ENCODE measurements at places on chromosomes 2 and 18.
A peak's percentile ranks its signal among the peaks of the same experiment; 100 is the strongest.

DNA sequence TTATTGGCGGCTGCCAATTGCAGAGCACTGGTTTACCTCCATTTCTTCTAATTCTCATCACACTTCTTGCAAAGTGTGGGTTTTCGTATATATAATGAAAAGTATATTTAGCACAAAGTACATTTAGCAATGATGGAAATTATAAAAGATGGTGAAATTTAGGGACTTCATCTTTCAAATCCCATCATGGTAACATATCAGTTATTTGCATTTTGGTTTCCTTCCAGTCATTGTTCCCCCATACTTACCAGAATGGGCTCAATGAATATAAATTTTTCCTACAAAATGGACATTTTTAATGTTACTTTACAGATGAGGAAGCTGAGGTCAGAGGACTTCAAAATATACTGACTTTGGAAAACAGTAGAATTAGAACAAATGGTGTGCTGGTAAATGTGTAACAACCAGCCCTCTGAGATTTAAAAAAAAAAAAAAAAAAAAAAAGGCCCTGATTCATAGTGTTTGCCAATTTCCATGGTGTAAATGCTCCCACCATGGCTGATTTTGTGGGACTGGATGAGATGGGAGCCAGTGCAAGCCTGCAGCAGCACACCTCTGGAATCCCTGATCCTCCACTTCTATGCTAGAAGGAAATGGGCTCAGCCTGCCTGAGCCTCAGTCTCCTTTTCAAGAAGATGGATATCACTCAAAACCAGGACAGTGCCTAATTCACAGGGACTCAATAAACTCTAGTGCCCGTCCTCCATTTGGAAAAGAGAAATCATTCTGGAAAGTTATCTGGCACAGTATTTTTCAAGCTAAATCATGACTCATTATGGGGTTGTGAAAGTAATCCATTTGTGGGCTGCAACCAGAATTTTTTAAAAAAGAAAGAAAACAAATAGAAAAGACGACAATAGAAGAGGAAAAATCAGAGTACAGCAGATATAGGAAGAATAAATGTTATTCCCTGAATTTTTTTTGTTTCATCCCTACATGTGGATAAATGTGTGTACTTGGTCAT is 34.0 kb downstream of the LBH start:
- no peak for DNase-seq

DNA sequence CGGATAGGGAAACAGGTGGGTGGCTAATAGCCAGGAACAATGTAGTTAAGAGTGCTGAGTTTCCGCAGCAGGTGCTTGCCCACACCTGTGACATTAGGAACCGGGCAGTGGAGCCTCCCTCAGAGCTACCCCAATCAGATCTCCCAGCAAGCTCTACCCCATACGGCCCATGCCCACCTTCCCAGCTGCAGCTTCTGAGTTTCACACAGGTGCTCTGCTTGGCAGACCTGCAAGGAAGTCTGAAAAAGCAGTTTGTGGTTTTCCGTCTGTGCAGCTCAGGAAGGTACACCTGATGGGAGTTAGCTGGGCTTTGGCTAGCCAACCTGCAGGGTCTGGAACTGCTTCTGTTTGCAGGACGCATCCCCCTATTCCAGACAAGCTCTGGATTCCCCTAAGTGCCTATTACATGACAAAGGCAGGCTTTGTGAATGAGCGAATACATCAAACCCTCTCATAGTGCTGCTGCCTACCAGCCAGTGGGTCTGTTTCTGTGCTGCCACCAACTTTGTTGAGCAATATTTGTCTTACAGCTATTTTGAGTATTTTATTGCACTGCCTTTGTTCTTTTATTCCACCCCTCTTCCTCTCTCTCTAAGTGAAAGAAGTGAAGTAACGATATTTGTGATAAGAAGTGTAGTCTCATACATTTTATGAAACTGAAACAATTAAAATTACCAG is 24.7 kb upstream of the CEP68 start:
- peak; percentile 20 for DNase-seq

DNA sequence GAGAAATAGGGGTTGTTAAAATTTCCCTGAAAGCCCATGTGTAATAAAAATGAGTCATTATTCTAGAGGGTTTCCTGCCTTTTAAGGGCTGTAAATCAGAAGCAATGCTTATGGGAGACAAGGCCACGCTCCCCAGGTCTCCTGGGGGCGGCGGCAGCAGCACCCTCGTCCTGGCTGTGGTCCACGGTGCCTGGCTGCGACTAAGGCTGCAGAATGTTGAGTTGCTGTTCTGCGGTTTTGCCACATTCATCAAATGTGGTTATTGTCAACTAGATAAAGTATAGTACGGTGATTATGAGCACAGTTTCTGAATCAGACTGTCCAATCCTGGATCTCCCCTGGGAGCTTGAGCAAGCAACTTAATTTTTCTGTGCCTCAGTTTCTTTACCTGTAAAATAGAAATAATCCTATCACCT is 11.9 kb upstream of the AGFG1 start:
- no peak for DNase-seq

GRCh38 chr18:59555995-59556659 is 141.1 kb downstream of the CCBE1 start:
- DNase-seq, result no peak

DNA sequence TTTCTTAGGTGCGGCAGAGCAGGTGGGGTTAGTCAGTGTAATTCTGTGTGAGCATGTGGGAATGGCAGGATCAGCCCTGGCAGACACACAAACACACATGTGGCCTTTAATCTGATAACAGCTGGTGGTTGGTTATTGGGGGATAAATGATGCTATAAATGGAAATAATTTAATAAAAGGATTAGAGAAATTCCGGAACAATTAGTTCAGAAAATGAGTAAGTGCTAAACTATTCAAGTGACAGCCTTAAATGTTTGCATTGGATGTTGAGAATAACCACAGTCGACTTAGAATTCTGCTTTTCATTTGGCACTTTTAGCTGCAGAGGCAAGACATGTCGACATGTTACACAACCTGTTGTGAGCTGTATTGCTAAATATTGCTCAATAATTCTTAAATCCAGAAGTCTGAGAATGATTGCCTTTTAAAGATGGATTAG is 7.2 kb downstream of the SMYD1 start:
- no peak for DNase-seq

DNA sequence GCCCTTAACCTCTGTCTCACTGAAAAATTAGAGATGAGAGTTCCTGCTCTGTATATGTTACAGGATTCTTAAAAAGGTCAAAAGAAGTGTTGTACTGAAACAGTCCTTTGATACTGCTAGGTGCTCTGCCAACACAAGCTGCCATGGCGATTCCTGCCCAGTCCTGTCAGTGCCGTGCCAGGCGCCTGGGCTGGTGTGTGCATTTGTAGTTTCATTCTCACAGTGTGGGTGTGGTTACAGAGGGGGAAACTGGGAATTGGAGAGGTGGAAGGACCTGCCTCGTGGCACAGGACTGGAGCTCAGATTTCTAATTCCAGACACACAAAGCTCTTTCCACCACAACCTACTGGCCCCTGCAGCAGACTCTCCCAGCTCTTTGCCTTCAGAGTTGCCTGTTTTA is 122.3 kb upstream of the RAB6C start:
- DNase-seq, result no peak

DNA sequence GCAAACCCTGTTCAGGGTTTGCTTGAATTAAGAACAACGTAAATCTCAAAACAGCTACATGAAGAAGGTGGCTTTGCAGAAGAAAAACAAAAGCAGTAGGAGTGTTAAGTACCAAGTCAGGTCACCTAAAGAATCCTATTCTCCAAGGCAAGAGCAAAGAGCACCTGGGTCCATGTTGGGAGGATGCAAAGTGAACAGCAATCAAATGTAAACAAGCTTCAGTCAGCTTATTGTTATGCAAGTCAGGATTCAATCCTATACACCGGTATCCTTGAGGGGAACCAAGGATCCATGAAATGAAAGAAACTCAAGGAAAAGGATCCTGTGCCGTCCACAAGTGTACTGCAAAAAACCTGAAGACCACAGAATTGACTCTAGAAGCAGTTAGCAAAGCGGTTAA is 261.0 kb upstream of the DDX18 start:
- DNase-seq, result no peak

DNA sequence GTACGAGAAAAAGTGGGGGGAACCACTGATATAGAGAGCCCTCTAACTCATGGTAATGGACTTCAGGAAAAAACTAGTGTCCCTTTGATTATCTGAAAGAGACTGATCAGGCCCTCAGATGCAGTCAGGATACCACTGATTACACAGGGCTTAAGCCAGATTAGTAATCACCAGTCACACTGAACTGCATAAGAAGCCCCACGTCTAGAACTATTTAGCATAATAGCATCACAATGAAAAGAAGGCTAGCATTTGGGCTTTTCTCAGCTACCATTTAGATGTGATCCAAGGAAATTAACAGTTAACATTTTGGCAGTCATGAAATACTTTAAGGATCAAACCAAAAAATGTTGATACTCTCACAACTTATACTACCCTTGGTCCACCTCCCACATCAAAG is 813.1 kb upstream of the POU3F3 start:
- no peak for DNase-seq

DNA sequence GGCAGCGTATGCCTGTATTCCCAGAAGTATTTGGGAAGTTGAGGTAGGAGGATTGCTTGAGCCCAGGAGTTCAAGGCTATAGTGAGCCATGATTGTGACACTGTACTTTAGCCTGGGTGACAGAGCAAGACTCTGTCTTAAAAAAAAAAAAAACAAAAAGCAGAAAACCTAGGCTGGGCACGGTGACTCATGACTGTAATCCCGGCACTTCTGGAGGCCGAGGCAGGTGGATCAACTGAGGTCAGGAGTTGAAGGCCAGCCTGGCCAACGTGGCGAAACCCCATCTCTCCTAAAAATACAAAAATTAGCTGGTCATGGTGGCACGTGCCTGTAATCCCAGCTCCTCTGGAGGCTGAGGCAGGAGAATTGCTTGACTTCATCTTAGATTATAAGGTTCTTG is 46.4 kb downstream of the MTA3 start:
- no peak for DNase-seq

DNA sequence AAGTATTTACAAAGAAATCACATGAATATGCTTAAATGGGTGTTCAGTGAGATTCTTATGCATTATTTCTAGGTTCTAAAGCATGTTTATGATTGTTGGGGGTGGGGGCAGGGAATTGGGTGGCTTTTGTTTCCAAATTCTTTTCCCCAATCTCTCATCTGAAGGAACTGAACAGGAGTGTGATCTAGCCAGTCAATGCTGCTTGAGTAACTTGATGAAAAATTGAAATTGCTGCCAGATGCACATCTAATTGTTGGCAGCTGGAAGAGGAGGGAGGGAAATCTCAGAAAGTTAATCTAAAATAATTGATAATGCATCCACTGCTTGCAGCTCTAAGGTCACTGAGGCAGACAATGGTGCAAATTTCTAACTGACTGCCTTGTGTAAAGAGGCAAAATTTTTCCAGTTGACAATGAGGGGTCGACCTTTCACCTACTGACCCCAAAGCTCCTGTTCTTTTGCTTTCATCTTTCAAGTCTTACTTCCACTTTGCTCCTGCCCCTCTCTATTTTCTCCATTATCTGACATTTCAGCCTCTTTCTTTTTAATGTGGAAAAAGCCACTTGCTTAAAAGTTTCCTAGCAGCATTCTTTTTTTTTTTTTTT is 53.3 kb downstream of the IRS1 start:
- no peak for DNase-seq

GRCh38 chr2:168220965-168221819 is 26.2 kb downstream of the STK39 start:
- no peak for DNase-seq

GRCh38 chr2:3656762-3657721 is 958 bp upstream of the ALLC start:
- no peak for DNase-seq

- DNase-seq, result no peak
These were observed 1125.2 kb upstream of the FANCL start for GRCh38 chr2:59366288-59366687.

- no peak for DNase-seq
These were observed 175.6 kb downstream of the ALPK2 start for GRCh38 chr18:58453167-58453808.

DNA sequence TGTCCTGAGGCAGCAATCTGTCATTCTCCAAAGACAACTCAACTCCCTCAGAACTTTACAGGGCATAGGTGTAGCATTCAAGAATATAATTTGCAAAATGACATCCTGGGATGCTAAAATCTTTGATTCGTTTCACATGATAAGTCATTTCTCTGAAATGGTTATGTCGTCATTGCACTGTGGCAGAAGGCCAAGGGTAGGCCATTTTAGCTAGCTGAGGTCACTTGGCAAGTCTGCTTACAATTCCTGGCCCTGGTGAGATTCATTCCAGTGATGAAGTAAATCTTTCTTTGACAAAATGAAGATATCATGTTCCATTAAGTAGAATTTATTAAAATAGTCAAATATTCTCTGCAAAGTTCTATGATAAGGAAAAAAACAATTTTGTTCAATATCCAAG is 1410.3 kb upstream of the LRRTM1 start:
- no peak for DNase-seq

DNA sequence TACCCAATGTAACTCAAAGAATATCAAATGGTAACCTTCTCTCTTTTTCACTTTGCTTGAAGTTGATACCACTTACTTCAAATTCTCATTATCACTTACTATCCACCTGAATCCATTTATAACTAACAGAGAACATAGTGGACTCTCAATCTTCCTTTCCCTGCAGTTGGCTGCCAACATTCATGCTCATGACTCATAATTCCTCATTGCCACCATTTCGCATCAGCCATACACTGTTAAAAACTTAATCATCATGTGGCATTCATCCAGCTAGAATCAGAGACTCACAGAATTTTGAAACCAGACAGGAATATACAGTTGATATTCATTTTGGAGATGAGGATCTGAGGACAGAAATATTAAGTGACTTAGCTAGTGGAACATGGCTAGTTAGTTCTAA is 56.8 kb downstream of the SLC4A10 start:
- DNase-seq, result no peak

- no peak for DNase-seq
These were observed 291.0 kb downstream of the CALCRL start for GRCh38 chr2:187157046-187157445.

Data from NCI-H1048 (cell line).